ENCODE measurements at places on chromosomes 1 and 21.

GRCh38 chr1:209721323-209721722 lies 16.7 kb downstream of the HSD11B1 start:
- no peak for DNase-seq

GRCh38 chr1:187037973-187038553 lies 209.3 kb downstream of the PLA2G4A start:
- DNase-seq = no peak

GRCh38 chr1:97834899-97835298 lies 85.9 kb downstream of the DPYD start:
- no peak for DNase-seq

GRCh38 chr1:2314273-2314802 lies 77.0 kb downstream of the MORN1 start:
- peak; percentile 43 for DNase-seq

GRCh38 chr1:201637282-201638079 lies 98.6 kb downstream of the NAV1 start:
- no peak for DNase-seq

GRCh38 chr1:7989762-7990428 lies 28.4 kb downstream of the PARK7 start:
- no peak for DNase-seq

GRCh38 chr1:171245458-171246064 lies 2.7 kb upstream of the FMO1 start:
- no peak for DNase-seq

DNA sequence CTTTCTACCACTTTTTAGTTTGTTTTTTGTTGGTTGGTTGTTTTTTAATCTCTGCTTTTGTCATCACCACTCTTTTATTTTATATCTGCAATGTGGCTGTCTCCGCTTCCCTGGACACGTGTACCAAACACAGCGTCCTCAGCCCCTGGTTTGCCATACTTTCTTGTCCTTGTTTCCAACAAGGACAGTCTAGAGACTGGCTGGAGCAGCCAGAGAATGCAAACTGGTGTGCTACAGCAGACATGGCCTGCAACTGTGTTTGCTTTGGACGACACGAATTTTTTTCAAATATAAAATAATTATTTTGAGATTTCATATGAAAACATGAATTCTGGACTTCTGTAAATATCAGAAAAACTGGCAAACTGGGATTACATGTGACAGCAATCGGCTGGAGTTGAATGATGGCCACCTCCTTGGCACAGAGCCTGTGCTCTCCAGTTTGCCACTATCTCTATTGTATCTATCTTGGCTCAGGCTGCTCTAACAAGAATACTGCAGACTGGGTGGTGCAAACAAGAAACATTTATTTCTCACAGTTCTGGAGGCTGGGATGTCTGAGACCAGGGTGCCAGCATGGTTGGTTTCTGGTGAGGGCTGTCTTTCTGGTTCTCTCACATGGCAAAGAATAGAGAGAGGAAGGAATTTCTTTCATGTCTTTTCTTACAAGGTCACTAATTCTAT lies 34.6 kb upstream of the POU2F1 start:
- DNase-seq = no peak

- no peak for DNase-seq
Observed at GRCh38 chr1:209627027-209627731, 25.0 kb downstream of the LAMB3 start.

GRCh38 chr1:51330331-51331201 lies at the start of gene TTC39A:
Gene TTC39A, minus strand, starts transcription at chr1:51330562. Its CDS starts 85 bp downstream, at chr1:51330477.
- no peak for DNase-seq

All from fibroblast of skin of left biceps (primary cell).